ENCODE measurements at places on chromosomes 1 and 21.
A peak's percentile ranks its signal among the peaks of the same experiment; 100 is the strongest.

GRCh38 chr1:235134171-235134570 is 5.5 kb upstream of the TOMM20 start:
- DNase-seq = no peak

GRCh38 chr21:45618287-45618686 is 25.2 kb upstream of the PCBP3 start:
- DNase-seq = no peak

- DNase-seq = no peak
Measured at GRCh38 chr1:81954534-81955020, 153.8 kb downstream of the ADGRL2 start.

GRCh38 chr21:35048183-35048601 is 910 bp downstream of the RUNX1 start:
- no peak for DNase-seq

GRCh38 chr1:63487336-63488065 is 35.5 kb downstream of the ITGB3BP start:
- no peak for DNase-seq

GRCh38 chr21:35933466-35933865 is 126.9 kb downstream of the SETD4 start:
- peak; percentile 61 for DNase-seq

DNA sequence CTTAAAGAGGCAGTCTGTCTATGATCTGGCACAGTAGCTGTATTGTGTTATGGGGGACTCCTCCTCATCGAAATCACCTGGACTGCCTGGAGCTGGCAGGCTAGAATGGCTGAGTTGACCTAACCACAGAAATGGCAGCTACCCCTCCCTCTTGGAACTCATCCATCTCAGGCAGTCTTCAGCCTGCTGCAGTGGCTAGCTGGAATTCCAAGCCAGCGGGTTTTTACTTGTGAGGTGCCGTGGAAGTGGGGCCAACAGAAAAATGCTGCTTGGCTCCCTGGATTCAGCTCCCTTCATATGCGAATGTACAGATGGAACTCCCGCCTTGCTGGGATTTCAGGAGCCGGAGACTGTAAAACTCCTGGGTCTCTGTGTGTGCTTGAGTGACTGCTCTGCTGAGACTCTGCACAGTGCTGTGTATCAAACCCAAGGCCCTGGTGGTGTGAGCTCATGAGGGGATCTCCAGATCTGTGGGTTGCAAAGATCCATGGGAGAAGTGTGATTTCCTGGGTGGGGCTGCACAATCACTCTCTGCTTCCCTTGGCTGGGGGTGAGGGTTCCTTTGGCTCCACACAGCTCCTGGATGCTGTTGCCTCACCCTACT is 316.9 kb downstream of the CTH start:
- no peak for DNase-seq

- peak; percentile 71 for DNase-seq
Measured at GRCh38 chr1:89523572-89524368, 859 bp upstream of the LRRC8B start.

DNA sequence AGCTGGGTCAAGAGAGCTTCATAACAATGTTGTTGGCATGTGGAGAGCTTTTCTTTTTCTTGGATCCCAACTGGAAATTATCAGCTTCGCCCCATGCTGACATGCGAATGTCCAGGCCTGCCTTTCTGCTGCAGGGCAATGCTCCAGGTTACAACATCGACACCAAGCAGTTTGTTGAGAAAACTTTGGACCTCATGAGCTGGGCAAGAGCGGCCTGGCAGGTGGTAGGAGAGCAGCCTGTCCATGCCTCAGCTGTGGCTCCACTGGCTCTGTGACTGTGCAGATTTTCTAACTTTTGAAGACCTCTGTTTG is 41.4 kb downstream of the MTARC1 start:
- no peak for DNase-seq

Measured in CD4-positive, alpha-beta T cell treated with Interferon gamma for 1 hour (primary cell).